Right renal pelvis (tissue), 4 donors: ENCODE measurements at places on chromosomes 5 and 9.

GRCh38 chr5:167608390-167609272 is 682.8 kb upstream of the WWC1 start:
- no peak for DNase-seq

- no peak for DNase-seq
These were observed 16.8 kb downstream of the GLDC start for GRCh38 chr9:6628704-6629103.

- no peak for DNase-seq
These were observed 9.9 kb downstream of the NPM1 start for GRCh38 chr5:171397599-171397998.

DNA sequence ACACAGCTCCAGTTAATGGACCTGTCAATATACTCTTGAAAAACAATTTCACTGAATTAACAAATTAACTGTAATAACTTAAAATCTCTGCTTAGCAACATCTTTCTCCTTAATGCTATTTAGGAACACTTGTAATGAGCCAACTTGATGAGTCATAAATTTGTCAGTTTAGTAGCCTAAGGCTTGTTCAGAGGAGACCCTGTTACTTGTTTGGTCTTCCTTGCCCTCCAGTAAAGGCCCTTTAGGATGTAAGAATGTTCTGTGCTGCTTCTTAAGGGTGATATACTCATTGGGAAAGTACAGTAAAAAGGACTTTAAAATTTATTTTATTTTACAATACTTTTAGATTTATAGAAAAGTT is 11.4 kb upstream of the MATR3 start:
- DNase-seq = no peak

- DNase-seq = no peak
These were observed 42.6 kb downstream of the NACC2 start for GRCh38 chr9:136052472-136052880.

DNA sequence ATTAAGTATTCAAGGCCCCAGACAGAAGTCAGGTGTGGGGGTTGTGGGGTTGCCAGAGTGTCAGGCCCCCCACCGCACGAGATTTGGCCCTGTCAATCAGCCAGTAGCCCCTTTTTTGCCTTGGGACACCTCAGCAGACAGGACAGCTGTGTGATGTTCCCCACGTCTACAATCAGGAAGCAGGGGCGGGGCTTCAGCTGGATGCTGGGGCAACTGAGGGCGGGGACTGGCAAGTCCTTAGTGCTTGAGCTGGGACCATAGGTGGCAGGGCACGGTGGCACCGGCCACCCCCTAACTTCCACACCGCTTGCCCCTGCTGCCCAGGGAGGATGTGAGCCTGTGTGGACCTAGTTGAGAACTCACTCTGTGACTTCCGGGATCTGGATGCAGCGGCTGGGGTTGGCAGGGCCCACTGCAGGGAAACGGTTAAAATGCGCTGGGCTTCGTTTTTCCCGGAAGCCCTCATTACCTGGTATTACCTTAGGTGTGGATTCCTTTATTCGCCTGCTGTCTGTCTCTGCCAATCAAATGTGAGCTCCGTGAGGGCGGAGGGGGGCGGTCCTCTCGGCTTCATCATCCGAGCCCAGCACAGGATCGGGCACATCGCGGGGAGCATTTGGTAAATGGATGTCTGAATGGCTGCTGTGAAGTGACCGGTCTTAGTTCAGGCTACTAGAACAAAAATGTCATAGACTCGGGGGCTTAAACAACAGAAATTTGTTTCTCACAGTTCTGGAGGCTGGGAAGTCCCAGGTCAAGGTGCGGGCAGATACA is 7.5 kb upstream of the GTF3C5 start:
- DNase-seq = no peak

- DNase-seq = no peak
These were observed 671.3 kb downstream of the LRRC70 start for GRCh38 chr5:63249960-63250359.

GRCh38 chr5:150618163-150618562 is 22.3 kb upstream of the SYNPO start:
- no peak for DNase-seq

GRCh38 chr9:77433675-77434445 is 214.3 kb downstream of the GNA14 start:
- peak; percentile 43 for DNase-seq

DNA sequence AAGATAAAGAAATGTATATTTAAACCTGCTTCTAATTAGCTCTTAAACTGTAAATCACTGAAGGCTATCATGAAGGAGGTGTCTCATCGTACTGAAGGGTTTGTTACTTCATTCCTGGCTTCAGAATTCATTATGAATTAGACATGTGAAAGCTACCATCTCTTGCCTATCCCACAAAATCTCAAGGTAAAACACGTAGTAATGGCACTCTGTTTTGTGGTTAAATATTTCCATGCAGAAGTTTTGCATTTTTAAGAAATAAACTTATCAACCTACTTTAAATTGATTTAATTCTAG is 490.7 kb upstream of the NUDT12 start:
- no peak for DNase-seq

- DNase-seq = no peak
These were observed 122.2 kb upstream of the GNA14 start for GRCh38 chr9:77770340-77770739.

DNA sequence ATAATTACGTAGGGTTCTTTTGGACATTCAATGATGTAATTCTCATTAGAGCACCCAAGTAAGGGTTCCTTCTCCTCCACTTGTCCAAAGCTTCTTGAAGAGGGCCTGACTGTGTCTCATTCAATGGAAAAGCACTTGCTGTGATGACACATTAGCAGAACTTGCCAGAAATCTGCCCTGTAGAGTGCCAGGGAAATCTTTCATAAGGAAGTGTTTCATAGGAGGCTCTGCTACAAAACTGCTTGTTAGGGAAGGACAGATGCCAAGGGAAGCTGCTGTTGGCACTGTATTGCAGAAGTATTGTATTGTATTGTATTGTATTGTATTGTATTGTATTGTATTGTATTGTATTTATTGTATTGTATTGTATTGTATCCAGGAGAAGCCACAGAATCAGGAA is 45.5 kb upstream of the MPDZ start:
- no peak for DNase-seq

- no peak for DNase-seq
These were observed 75.4 kb downstream of the TSSK1B start for GRCh38 chr5:113359419-113359818.

GRCh38 chr5:933251-933861 is 40.7 kb downstream of the TRIP13 start:
- no peak for DNase-seq

GRCh38 chr5:42520957-42521356 is 97.7 kb downstream of the GHR start:
- DNase-seq = no peak

DNA sequence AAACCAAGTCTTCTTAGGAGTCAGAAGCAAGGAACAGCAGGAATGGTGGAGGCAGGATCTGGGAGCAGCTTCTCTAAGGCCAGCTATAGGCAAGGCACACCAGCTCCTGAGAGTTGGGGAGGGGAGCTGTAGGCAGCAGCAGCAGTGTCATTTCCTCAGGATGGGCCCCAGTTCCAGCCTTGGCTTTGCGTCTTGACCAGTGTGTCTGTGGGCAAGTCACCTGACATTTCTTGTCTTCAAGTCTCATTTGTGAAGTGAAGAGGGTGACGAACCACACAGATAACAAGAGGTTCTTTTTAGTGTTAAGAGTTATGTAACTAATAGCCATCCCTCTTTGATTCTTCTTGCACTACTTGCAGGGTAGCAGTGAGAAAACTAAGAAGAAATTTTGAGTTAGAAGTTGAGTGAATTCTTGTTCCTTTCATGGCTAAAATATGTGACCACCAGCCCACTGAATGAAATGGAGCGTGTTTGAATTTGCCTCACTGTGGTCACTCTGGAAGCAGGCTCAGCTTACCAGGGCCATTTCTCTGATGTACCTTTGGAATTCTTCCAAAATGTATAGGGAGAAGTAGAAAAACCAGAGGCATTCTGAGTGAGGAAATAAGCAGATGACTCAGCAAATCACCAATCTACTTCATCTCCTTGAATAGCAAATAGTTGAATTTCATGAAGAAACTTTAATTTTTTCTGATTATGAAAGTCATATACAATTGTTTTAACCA is 42.4 kb downstream of the RHOBTB3 start:
- no peak for DNase-seq

DNA sequence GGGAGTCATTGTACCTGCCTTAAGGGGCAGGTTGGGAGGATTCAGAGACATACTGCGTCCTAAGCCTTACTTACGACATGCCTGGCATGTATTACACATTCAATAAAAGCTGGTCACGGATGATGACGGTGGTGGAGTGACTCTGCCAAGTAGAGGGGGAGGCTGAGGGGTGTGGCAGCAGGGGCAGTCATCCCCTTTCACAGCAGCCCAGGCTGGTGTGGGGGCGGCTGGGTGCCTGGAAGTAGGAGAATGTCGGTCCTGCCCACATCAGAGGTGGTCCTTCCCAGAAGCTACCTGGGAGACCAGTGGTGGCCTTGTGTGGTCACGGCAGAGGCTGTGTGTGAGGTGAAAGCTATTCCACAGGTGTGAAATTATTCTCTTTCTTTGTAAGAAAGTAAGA is 8.9 kb downstream of the ZBTB34 start:
- DNase-seq = no peak

DNA sequence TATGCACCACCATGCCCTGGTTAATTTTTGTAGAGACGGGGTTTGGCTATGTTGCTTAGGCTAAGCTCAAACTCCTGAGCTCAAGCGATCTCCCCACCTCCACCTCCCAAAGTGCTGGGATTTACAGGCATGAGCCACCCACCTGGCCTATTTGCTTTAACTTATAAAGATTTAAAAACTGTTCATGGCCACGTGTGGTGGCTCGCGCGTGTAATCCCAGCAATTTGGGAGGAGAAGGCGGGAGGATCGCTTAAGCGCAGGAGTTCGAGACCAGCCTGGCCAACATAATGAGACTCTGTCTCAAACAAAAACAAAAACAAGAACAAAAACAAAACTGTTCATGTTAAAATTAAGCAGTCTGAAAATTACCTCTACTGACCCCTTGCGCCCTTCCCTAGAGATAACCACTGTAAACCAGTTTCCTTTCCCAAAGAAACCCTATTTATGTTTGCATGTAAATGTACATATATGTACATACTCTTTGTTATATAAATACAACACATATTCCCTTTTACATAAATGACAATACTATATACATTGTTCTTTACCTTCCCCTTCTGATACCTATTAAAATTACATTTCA is 1.5 kb downstream of the AK6 start:
- no peak for DNase-seq

GRCh38 chr5:58094031-58094430 is 365.9 kb downstream of the PLK2 start:
- DNase-seq = no peak

- DNase-seq = no peak
These were observed 19.5 kb upstream of the TTC33 start for GRCh38 chr5:40775085-40775845.

GRCh38 chr5:65825408-65826328 is 100.7 kb upstream of the ERBIN start:
- DNase-seq = no peak

DNA sequence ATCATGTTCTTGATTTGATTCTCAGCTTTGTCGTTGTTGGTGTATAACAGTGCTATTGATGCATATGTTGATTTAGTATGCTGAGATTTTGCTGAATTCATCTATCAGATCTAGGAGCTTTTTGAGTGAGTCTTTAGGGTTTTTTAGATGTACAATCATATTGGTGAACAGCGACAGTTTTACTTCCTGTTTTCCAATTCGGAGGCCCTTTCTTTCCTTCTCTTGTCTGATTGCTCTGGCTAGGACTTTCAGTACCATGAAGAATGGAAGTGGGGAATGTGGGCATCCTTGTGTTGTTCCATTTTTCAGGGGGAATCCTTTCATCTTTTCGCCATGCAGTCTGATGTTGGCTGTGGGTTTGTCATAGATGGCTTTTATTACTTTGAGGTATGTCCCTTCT is 100.4 kb downstream of the SGCD start:
- no peak for DNase-seq

- peak; percentile 92 for DNase-seq
These were observed 4.1 kb upstream of the AMBP start for GRCh38 chr9:114082017-114082762.

- no peak for DNase-seq
These were observed 68.0 kb upstream of the IRX4 start for GRCh38 chr5:1950708-1951103.

DNA sequence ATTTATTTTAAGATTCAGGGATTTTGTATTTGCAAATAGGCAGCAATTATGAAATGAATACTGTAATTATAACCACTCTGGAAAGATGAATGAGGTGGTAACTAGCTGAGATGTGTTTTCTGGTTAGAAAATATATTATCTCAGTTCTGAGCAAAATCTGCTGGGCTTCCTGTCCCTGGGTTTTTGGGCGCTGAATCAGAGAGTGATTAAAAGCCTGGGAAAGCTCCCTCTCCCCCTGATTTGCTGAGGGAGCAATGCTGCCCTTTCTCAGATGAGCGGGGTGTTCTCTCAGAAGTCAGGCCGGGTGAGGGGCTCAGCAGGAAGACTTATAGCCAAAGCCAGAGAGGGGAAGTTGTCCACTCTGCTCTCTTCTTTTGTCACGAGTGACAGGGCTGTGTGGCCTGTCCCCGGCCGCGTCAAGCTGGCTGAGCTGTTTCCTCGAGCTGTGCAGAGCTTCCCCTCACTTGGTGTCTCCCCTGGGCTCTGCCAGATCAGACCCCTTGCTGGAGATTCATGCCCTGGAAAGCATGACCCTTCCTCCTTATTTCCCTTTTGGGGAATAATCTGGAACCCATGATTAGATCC is 39.8 kb upstream of the PITX1 start:
- no peak for DNase-seq

DNA sequence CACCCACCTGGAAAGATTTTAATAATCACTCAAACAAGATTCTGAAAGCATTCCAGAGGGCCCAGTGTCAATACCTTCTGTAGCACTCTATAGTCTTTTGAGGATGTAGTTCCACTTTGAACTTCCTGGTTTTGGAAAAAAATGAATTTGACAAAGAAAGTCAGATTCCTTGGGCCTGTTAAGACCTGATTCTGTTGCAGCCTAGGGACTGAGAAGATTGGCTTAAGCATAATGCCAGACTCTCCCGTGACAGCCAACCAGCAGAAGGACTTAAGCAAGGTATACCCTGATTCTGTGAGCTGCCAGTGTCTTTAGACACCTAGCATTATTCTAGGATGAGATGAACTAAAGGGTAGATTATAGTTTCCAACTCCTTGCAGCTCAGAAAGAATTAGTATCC is 6.8 kb downstream of the SPINK5 start:
- DNase-seq = no peak

- no peak for DNase-seq
These were observed at the start of gene NKD2 for GRCh38 chr5:1008451-1009358. Gene NKD2, plus strand, starts transcription at chr5:1008802. Its CDS starts 256 bp downstream, at chr5:1009058.

- no peak for DNase-seq
These were observed 203.9 kb downstream of the FBXL7 start for GRCh38 chr5:15703901-15704300.

DNA sequence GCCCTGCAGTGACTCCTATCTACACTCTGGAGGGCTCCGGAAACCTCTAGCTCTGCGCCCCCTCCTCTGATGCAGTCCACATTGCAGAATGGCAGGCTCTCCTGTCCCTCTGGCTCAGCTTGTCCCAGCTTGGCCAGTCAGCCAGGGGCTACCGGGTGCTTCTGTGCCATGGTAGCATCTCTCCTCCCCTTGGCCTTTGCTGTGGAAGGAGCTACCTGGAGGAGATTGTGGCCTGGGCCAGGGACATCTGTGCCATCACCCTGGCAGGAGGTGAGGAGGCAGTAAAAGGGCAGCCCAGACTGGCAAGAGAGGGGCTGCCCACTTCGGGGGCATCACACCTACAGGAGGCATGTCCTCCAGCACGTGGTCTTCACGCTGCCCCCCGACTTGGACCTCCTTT is 38.1 kb upstream of the FCN1 start:
- DNase-seq = no peak

GRCh38 chr5:143495110-143495509 is 91.6 kb upstream of the NR3C1 start:
- no peak for DNase-seq

- DNase-seq = no peak
These were observed 25.1 kb upstream of the UGCG start for GRCh38 chr9:111871499-111871855.
